Activated T-helper 1 cell treated with anti-CD3 and anti-CD28 coated beads, Interleukin-2, amount 50 U/mL, for 16 hours (primary cell): ENCODE measurements at places on chromosomes 11 and 22.

DNA sequence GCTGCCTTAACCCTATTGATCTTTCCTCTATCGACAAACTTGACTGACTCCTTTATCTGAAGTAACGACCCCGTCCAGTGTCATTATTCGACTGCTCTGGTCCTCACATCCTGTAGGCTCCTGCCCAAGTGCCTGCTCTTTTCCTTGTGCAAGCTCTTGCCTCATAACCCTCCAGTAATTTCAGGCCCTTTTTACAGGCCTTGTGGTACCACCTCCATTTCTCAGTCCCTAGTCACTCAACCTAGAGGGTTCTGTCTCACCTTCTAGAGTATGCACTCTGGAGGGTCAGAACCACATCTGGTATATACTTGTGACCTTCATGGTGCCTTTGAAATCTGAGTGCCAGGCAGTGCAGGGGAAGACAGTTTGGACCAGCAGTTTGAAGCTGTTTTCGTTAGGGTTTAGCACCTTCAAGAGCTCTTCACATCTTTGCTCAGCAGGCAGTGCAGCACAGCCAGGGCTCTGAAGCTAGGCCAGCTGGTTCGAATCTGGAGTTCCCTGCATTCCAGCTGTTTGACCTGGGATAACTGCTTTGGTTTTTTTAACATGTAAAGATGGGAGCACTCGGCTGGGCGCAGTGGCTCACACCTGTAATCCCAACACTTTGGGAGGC, 11.2 kb downstream of the SNRPD3 start:
- no peak for DNase-seq

GRCh38 chr11:121328176-121328966, 35.8 kb downstream of the SC5D start:
- DNase-seq = no peak

GRCh38 chr22:23166042-23166831, 14.1 kb upstream of the BCR start:
- no peak for DNase-seq

DNA sequence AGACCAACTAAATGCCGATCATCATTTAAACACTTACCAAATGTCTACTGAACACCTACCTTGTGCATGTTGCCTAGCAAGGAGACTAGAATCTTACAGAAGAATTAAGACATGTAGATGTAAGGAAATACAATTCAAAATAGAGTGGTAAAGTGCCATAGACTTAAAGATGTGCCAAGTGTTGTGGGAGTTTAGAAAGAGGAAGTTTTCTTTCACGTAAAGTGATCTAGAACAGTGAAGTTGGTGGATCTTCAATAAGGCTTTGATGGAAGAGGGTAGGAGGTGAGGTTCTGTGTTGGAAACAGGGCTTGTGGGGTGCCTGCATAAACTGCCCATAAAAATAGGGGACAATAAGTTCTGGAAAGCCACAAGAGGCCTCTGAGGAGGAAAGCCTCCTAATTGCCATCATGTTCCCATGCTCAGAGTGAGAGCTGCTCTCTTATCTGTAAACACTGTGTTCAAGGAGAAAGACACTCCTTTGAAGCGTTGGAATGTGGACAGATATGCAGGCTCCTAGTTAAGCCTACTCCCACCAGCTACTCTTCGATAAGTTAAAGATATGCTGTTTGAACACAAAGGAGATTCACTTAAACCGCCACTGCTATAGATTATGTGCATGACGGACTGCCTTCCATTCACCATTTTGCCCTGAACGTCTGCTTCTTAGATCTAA, 66.7 kb downstream of the HSD17B12 start:
- DNase-seq = no peak

DNA sequence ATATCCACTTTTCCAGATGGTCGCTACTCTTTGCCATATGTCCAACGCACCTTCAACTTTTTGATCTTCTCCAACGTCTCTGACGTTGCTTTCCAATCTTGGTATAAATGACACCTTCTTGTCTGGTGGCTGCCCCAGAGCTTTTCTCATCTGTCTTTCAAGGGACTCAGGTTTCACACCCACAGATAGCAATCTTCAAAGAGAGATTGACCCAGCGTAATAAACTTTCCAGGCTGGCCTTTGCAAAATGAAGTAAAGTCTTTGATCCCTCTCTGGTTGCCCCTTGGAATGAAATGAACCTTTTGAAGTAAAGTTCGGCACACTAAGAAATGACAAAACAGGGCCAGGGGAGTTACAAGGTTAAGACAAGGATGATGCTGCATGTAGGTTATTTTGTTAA, 138.4 kb upstream of the BDNF start:
- no peak for DNase-seq

GRCh38 chr11:62025487-62026105, 58.2 kb upstream of the FTH1 start:
- peak; percentile 44 for DNase-seq

DNA sequence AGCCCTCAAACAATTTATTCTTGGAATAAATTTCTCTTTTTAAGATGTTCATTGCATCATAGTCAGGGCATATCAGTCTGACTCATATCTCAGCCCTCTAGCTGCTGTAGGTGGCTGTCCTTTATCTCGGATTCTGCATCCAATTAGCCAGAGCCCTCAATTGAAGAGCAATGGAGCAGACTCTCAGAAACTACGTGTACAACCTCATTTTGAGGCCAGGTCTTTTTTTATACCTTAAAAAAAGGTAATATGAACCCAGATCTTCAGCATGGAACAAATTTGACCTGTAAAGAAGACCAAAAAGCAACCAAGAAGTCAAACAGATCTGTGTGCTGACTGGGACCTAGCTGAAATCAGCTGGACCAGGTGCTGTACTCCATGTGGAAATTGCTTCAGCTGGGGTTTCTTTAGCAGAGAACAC, 8.7 kb downstream of the OR52A5 start:
- DNase-seq = no peak

DNA sequence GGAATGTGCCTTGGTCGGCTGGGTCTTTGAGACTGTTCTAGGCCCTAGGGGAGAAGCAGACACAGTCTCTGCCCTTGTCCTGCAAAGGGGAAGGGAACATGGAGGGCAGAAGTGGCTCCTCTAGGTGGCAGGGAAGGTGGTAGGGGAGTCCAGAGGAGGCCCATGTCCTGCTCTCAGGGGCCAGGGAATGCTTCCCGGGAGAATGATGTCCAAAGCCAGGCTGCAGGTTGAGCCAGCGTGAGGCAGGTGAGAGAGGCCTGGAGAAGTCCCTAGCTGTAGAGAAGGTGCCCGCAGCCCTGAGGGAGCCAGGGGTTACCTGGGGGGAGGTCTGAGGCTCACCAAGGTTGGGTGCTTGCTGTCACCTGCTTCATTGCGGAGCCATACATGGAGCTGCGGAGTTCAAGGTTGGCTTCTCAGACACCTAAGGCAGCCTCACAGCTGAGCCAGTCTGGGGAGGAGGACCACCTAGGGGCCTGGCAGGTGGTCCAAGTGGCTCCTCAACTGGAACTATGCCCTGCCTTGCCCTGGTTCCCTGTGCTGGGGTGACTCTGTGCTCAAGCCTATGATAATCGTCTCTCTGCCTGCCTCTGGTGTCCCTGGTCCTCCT, 46.1 kb downstream of the SMIM38 start:
- no peak for DNase-seq

- no peak for DNase-seq
Measured at GRCh38 chr11:46947399-46948077, 11.0 kb downstream of the CSTPP1 start.

GRCh38 chr22:49353235-49353634, 474.4 kb downstream of the BRD1 start:
- no peak for DNase-seq

DNA sequence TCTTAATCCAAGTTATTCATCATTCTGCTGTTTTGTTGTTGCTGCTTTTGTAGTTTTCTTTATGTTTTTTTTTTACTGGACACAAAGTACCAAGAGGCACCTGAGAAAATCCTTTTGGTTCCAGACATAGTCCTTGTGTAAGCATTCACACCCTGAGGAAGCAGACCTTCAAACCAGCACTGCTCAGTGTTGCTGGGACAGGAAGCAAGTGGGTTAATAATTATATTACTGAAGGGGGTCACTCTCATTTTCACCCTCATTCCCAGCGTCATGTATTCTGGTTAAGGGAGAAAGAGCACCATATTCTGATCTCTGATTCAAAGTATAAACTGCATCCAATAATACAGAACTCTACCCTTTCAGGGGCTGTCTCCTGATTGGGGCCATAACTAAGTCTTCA, 5.9 kb upstream of the ALKBH3 start:
- DNase-seq = no peak

DNA sequence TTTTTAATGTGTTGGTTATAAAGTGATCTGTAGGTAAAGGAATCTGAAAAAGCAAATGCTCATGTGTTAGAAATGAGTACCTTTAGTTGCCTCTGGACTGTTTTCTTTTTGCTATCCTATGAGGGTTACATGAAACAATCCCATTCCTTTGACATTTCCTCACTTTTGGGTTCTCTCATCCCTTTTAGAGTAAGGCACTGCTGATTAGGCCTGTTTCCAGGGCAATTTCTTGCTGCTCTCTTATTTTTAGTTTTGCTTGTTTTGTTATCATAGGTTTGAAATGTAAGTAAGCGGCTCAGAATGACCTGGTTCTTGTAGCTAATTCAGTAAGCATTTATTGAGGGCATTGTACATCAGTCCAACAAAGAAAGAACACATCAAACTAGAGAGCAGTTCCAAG, 138.9 kb downstream of the DDX10 start:
- DNase-seq = no peak

DNA sequence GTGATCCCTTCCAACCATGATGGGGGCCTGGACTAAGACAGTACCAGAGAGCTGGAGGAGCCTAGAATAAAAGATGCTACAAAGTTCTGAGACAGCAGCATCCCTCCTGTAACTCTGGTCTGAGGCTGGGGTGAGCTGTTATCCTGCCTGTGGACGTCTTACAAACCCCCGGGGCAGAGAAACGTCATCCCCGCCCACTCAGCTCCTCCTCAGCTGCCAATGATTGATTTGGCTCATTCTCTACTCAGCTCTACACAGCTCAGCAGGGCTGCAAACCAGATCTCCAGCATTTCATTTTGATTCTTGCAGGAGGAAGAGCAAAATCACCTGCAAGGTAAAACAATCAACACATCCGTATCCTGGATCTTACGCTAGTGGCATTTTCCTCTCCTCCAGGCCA, 55.5 kb downstream of the CSNK2A3 start:
- no peak for DNase-seq

- DNase-seq = no peak
Measured at GRCh38 chr11:15213471-15214231, 98.9 kb downstream of the INSC start.

- no peak for DNase-seq
Measured at GRCh38 chr11:65204646-65205601, 23.2 kb downstream of the CAPN1 start.

DNA sequence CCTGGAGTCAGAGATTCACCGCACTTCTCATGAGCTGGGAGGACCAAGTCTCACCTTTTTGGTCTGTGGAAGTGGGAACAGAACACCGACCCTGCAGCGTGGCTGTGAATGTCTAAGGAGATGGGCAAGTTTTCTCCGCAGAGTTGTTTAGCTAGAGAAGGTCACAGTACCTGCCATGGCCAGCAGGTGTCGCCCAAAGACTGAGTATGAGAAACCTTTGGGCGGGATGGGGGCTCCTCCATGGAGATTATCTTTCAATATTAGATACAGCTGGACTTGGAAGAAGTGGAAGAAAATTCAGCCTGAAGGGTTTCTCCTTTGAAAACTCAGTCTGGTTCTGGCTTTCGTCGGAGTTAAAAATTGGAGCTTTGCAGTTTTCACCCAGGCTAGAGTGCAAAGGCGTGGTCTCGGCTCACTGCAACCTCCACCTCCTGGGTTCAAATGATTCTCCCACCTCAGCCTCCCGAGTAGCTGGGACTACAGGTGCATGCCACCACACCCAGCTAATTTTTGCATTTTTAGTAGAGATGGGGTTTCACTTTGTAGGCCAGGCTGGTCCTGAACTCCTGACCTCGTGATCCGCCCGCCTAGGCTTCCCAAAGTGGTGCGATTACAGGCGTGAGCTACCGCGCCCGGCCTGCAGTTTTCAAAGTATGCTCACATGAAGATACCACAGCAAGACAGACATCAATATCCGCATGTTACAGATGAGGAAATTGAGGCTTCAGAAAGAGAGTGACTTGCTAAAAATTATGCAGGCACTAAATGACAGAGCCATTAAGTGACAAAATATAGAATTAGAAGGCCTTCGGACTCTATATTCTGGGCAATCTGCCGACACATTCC, 10.7 kb upstream of the DSCAML1 start:
- DNase-seq = peak; percentile 75

- DNase-seq = no peak
Measured at GRCh38 chr11:108228251-108228650, 5.4 kb downstream of the ATM start.

DNA sequence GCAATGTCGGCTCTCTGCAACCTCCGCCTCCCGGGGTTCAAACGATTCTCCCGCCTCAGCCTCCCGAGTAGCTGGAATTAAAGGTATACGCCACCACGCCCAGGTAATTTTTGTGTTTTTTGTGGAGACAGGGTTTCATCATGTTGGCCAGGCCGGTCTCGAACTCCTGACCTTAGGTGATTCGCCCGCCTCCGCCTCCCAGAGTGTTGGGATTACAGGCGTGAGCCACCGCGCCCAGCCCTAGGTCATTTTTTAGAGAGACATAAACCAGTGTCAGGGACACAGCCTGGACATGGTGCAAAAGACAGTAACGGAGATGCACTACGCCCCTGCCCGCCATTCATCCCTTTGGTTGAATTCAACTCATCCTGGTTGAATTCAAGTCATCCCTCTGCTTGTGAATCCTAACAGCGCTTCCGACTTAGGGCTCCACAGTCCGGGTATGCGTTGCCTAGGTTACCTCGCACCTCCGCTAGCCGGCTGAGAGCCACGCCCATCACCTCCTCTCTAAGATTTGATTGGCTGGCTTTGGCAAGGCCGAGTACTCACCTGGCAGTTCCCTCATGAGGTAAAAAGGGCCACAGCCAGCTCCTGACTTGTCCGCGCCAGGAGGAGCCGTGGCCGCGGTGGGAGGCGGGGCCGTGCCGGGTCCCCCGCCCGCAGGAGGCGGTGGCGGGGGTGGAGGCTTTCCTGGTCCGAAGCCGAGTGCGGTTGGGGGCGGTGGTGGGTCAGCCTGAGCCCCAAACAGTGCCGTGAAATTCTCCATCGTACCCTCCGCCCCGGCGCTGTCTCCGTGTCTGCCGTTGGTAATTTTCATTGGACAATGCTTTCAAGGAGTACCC, at the start of gene MED19:
MED19 (minus strand) TSS at position 802 of the 842 bp plus-strand sequence; CDS start at position 766, 36 bp downstream.
- DNase-seq = peak; percentile 70

DNA sequence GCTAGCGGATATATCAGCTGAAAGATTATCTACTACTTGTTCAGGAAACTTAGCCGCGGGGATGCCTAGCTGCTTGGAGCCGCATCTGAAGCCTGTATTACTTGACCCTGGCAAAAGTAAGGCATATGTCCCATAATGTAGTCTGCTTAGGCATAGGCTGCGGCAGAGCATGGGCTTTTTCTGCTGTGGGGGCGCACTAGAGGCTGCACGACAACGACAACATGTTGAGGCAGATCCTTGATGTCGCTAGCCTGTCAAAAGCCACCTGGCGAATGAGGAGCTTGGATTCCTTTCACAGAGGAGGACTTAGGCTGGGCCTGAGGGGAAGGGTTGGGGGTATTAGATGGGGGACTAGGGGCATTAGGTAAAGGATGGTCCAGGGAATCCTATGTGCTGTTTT, 1.1 kb upstream of the OR52N2 start:
- no peak for DNase-seq
